ENCODE measurements at places on chromosomes 5 and 9. TPM values are rescaled to one million over a fixed set of nuclear protein-coding genes. Genes with fewer than 3 reads are reported as not detected.

- DNase-seq, result no peak
These were observed 22.4 kb upstream of the LTC4S start for GRCh38 chr5:179771311-179771895.

DAB2 gene
- 7.5 TPM for polyA plus RNA-seq

DNA sequence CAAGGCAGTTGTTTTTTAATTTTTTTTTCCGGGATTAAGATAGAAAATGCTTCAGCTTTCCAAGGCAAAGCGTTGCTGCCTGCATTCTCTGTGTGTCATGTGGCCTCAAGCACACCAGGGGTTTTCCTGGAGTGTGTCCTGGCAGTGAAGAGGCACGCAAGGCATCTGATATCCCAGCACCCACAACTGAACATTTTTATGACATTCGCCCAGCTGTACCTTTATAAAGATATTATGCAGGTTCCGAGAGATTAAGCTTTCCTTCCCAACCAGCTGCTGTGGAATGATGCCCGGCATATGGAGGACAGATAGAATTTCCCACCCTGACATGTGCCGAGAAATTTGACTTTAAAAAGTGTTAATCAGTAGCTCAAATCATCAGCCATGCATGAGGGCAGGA, 205.6 kb downstream of the GADD45G start:
- DNase-seq, result no peak

GRCh38 chr9:18778846-18779245, 254.2 kb downstream of the SAXO1 start:
- no peak for DNase-seq

- peak; percentile 61 for DNase-seq
These were observed 2.3 kb upstream of the ZNF782 start for GRCh38 chr9:96856363-96857286.

FCN2 gene
- not detected for polyA plus RNA-seq

DNA sequence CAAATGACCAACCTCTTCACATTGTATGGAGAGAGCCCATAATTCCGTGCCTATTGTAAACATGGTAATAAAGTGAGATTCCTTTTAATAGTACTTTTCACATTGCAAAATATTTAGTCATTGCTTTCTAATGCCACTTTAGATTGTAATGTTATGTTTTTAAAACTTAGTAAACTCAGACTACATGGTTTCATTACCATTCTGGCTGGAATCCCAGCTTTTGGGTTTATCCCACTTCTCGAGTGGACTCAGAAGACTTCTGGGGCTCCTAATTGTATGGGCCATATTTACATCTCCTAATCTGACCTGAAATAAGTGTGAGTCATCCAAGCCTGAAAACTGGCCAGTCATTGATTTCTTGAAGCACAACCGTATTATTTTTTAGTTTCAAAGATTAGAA, 217.6 kb downstream of the CAAP1 start:
- no peak for DNase-seq

GRCh38 chr5:32541241-32541640, 44.1 kb upstream of the SUB1 start:
- DNase-seq, result no peak

GRCh38 chr5:157828105-157828943, 30.6 kb downstream of the CLINT1 start:
- no peak for DNase-seq

DNA sequence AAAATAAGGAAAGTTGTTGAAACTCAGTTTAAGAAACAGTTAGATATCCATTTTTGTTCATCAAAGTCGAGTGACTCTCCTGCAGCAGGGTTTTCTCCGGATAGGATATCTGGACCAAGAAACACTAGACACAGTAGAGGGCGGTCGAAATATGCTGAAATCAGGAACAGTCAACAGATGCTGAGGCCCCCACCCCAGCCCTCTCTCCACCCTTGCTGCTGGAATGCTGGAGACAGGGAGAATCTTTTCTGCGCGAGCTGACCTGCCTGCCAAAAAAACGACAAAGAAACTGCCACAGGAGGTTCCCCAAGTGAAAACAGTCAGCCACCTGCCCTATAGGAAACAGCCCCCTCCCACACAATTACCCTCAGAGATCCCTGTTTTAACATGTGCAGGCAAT, 4.3 kb upstream of the IL13 start:
- DNase-seq, result no peak

- no peak for DNase-seq
These were observed 13.1 kb upstream of the CMBL start for GRCh38 chr5:10320793-10321192.

GRCh38 chr5:138508958-138509357, 34.1 kb downstream of the ETF1 start:
- no peak for DNase-seq

DNA sequence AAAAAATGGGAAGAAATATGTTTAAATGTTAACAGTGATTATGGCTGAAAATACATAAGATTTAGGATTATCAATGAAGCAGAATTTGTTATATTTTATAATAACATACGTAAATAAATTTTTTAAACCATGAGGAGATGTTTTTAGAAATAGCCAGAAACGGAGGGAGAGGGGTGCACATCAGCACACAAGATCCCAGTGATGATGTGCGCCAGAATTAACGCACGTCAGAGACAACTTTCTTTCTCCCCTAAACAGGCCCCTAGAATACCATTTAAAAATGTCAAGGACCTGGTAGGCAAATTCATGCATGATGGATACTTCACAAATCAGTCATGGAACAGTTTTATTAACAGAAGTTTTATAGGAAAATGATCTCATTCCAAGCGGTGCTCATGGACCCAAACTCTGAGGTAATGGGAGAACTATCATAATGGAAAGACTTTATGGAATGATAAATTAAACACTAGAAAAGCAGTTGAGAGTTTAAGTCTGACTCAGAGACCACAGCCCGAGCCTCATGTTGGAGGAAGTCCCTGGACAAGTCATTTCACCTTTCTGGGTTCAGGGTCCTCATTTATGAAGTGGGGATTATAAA, 258.9 kb upstream of the GAS1 start:
- DNase-seq, result no peak

TMEM215 gene
- polyA plus RNA-seq, result not detected

INSL4 gene
- polyA plus RNA-seq, result not detected

- DNase-seq, result no peak
These were observed 124.9 kb downstream of the TMEM161B start for GRCh38 chr5:88143693-88144218.

DNA sequence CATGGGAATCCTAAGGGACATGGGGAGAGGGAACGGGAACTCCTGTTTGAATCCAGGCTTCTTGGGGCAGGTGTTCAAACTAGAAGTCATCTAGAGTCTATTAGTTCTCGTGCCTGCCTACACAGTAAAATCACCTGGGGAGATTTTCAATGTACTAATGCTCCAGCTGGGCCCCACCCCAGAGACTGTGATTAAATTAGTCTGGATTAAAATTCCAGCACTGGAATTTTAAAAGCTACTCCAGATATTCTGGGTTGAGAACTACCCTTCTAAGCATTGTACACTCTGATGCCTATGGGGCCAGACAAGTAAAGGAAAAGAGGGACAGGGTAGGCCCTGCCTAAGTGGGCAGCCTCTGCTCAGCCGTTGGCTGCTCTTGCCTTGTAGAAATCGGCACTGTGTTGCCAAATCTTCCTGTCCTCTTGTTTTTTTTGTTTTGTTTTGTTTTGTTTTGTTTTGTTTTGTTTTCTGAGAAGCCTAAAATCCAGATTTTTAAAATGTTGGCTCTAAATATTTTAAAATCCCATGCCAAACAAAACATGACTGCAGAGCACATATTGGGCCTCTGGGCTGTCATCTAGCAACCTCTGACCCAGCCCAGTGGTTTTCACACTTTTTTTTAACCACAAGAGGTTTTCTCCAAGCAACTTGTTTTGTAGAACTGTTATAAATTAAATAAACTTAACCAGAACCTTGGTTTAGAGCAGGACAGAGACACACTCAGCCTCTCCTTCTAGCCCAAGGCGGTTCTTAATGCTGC, 29.0 kb downstream of the ADRB2 start:
- DNase-seq, result no peak

DNA sequence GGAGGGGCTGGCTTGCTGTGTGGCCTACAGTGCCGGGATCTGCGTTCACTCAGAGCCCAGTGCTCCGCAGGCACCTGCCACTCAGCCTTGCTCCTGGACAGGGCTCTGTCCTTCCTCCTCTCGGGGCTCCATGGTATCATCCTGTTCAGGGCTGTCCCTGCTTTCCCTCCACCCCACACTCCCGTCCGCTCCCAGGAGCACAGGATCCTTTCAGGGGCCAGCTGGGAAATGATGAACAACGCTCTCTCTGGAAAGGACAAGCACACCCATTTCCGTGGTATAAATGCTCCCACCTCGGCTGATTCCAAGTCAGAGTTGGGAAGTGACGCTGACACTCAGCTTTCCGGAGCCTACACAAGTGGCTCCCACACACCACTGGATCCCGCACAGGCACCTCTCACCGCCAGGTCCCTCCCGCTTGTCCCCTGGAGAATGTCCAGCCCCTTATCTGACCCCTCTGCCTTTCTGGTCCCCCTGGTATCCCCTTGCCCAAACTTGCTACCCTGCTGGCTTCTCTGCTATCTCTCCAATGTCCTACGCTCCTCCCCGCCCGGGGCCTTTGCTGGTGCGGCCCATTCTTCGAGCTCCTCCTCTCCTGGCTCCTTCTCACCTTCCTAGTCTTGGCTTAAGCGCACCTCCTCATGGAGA, 21.3 kb downstream of the HMCN2 start:
- DNase-seq, result no peak

DNA sequence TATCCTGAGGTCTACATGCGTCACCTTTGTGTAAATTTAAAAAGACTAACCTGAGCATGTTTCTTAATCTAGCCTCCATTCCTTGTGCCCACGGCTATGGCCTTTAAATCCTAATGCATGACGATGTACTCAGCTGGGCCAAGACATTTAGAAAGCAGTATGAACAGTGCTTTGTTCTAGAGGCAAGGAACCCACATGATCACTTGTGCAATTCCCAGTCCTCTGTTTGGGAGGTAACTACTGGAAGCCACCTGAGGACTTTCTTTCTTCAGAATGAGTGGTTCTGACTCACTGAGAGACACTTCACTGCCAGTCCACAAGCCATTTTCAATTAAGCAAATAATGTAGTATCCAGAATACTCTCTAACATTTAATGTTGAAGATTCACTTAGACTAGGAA, 181.3 kb downstream of the RAB3C start:
- DNase-seq, result no peak

NDOR1 gene
- 5.5 TPM for polyA plus RNA-seq

TBC1D2 gene
- polyA plus RNA-seq, result 73.2 TPM

DNA sequence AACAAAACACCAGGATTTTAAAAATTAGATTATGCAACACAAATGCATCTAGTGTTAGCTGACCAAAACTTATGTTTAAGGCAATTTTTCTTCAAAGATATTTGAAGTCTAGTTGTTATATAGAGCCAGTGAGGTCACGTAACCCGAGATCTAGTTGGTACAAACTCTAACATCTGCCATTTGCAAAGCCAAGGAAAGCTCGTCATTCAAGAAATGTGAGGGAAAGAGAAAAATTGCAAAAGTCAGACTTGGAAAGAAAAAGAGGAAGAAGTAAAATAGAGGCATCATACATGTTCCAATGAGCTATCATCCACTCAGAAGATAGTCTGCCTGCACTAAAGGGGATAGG, 293.4 kb upstream of the PUM3 start:
- no peak for DNase-seq

SPACA9 gene
- polyA plus RNA-seq, result 3.6 TPM

DNA sequence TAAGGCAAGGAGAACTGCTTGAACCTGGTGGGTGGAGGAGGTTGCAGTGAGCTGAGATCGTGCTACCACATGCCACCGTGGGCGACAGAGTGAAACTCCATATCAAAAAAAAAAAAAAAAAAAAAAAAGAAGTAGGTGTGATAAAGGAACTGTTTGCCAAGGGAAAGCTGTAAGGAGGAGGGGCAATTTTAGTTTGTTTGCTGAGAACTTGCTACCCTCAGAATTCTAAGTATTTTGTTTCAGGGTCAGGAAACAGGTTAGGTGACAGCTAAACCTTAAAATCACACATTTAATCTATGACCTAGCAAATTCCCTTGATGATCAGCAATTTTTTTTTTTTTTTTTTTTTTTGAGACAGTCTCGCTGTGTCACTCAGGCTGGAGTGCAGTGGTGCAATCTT, 7.2 kb upstream of the ARRDC3 start:
- DNase-seq, result no peak

SLC6A19 gene
- not detected for polyA plus RNA-seq

MAMDC4 gene
- 0.82 TPM for polyA plus RNA-seq

GRCh38 chr5:178057839-178058238, 55.5 kb upstream of the N4BP3 start:
- no peak for DNase-seq

DNA sequence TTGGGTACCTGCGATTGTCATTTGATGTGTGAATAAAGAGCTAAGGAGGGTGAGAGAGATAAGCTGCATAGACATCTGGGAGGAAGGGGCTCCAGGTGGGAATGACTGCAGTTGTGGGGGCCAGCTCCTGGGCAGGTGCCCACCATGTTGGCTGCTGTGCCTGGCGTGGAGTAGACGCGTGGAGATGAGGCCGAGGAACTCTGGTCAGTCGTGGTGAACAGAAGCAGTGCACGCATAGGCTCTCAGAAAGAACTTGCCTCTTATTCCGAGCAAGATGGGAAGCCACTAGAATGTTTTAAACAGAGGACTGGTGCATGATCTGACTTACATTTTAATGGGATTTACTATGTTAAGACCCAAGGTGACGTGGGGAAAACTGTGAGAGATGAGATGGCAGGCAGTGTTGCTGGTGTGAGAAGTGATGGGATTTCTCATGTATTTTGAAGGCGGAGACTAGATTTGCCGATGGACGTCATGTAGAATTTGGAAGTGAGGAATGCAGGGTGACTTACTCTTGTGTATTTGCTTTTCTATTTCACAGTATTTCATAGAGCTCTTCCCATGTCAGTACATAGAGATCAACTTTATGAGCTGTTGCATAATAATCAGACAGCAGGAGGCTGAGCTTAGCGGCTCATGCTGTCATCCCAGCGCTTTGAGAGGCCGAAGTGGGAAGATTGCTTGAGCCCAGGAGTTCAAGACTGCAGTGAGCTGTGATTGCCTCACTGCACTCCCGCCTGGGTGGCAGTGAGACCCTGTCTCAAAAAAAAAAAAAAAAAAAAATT, 71.1 kb downstream of the EHMT1 start:
- no peak for DNase-seq

GRCh38 chr5:176935017-176935416, 35.9 kb upstream of the HK3 start:
- DNase-seq, result no peak

DNA sequence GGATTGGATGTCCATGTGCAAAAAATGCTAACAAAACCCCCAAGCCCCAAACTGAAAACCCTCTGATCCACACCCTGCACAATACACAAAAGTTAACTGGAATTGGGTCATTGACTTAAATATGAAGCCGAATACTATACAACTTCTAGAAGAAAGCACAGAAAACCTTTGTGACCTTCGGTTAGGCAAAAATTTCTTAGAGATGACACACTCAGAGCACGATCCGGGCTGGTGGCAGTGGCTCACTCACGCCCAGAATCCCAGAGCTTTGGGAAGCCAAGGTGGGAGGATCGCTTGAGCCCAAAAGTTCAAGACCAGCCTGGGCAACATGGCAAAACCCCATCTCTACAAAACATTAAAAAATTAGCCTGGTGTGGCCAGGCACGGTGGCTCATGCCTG, 1.8 kb upstream of the DIPK1B start:
- no peak for DNase-seq

GRCh38 chr5:72628771-72629371, 121.7 kb upstream of the ZNF366 start:
- no peak for DNase-seq

- DNase-seq, result no peak
These were observed 179.6 kb upstream of the SGCD start for GRCh38 chr5:156147261-156147943.

- DNase-seq, result peak; percentile 76
These were observed 2.4 kb upstream of the RXRA start for GRCh38 chr9:134323741-134324358.

ACTBL2 gene
- polyA plus RNA-seq, result 2.7 TPM

IFNA21 gene
- polyA plus RNA-seq, result not detected

- no peak for DNase-seq
These were observed 987 bp downstream of the FBXW5 start for GRCh38 chr9:136943291-136944211.

Measured in keratinocyte (primary cell).